Stimulated activated CD4-positive, alpha-beta T cell treated with anti-CD3 and anti-CD28 coated beads, Interleukin-1b, Interleukin-23, amount 100 ng/mL, for 4 hours (primary cell): ENCODE measurements at places on chromosomes 7 and 10.

- no peak for DNase-seq
Measured at GRCh38 chr10:76408646-76409045, 977.2 kb downstream of the LRMDA start.

GRCh38 chr10:120508966-120509365 lies 51.9 kb downstream of the PLPP4 start:
- DNase-seq, result no peak

GRCh38 chr7:26685606-26686005 lies 178.8 kb downstream of the SKAP2 start:
- DNase-seq, result no peak

- peak; percentile 33 for DNase-seq
Measured at GRCh38 chr10:31707093-31708039, 221.3 kb downstream of the ARHGAP12 start.

DNA sequence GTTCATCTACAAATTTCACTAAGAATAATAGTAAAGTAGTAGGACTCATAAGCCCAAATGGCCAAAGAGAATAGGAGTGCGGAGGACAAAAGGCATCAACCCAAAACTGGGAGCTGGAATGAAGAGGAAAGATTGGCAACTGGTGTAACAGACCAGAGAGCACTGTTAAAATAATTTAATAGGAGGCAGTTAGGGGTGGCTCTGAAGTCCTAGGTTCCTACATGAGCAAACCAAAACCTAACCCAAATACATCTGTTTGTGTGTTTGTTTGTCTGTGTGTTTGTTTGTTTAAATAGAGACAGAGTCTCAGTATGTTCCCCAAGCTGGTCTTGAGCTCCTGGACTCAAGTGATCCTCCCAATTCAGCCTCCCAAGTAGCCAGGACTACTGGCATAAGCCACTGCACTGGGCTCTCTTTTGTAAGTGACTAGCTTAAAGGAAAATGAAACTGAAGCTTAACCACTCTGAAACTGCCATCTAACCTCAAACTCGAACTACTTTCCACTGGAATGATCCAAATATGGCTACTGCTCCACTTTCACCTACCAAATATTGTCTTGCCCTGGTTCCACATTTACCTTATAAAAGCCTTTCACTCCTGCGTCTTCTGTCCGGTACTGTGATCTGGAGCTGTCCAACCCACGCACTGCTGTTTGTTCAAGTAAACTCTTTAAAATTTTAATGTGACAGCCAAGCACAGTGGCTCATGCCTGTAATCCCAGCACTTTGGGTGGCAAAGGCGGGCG lies 94.9 kb downstream of the AKR1D1 start:
- DNase-seq, result no peak

- no peak for DNase-seq
Measured at GRCh38 chr7:64101943-64102655, 56.9 kb downstream of the ZNF727 start.

- no peak for DNase-seq
Measured at GRCh38 chr10:11358011-11358410, 253.4 kb downstream of the USP6NL start.
